ENCODE measurements at places on chromosomes 12 and 14.

GRCh38 chr12:32455607-32456071, 56.3 kb downstream of the FGD4 start:
- peaks cover 40% of the 10 kb centered on the region for H3K4me1 ChIP-seq
- H3K27me3 ChIP-seq: no peaks in the 10 kb centered on the region
- H3K27ac ChIP-seq: no peak overlapping the region
- DNase-seq: peak; percentile 23
- H3K36me3 ChIP-seq: no peaks in the 10 kb centered on the region
- peak overlapping the region; percentile 69 for H3K4me3 ChIP-seq

- DNase-seq: no peak
- no peak overlapping the region for H3K4me3 ChIP-seq
- no peaks in the 10 kb centered on the region for H3K4me1 ChIP-seq
- H3K27ac ChIP-seq: no peak overlapping the region
- H3K36me3 ChIP-seq: no peaks in the 10 kb centered on the region
- H3K27me3 ChIP-seq: no peaks in the 10 kb centered on the region
Observed at GRCh38 chr12:83541446-83541845, 854.7 kb downstream of the TMTC2 start.

DNA sequence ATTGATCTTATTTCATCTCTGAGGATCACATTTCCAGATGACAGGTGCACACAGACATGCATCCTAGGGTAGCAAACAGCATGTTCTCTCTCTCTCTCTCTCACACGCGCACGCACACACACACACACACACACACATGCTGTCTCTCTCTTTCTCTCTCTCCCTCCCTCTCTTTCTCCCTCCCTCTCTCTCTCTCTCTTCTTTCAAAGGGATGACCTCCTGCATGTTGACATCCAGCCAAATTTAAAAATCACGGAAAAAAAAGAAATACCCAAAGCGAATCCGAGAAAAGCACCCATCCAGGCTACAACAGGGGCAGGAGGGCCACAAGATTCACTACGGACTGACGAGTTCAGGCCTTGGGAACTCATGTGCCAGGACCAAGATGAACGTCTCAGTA, 2.3 kb downstream of the KSR2 start:
- peak overlapping the region; percentile 42 for H3K4me3 ChIP-seq
- peaks cover 4% of the 10 kb centered on the region for H3K36me3 ChIP-seq
- H3K27me3 ChIP-seq: peaks cover 85% of the 10 kb centered on the region
- H3K4me1 ChIP-seq: peaks cover 13% of the 10 kb centered on the region

DNA sequence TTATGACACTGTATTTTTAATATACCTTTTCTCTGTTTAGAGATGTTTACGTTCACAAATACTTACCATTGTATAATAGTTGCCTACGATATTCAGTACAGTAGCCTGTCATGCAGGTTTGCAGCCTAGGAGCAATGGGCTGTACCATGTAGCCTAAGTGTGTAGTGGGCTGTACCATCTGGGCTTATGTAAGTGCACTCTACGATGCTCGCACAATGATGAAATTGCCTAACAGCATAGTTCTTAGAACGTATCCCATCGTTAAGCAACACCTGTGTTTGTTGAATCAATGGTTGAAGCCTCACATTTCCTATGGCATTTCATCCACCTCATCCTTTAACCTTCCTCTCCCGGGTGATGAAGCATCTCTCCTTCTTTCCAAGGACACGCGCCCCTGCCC, 12.5 kb upstream of the EML1 start:
- no peak overlapping the region for H3K4me3 ChIP-seq
- no peaks in the 10 kb centered on the region for H3K4me1 ChIP-seq
- H3K27me3 ChIP-seq: peaks cover 13% of the 10 kb centered on the region
- no peak for DNase-seq
- H3K36me3 ChIP-seq: peaks cover 2% of the 10 kb centered on the region

DNA sequence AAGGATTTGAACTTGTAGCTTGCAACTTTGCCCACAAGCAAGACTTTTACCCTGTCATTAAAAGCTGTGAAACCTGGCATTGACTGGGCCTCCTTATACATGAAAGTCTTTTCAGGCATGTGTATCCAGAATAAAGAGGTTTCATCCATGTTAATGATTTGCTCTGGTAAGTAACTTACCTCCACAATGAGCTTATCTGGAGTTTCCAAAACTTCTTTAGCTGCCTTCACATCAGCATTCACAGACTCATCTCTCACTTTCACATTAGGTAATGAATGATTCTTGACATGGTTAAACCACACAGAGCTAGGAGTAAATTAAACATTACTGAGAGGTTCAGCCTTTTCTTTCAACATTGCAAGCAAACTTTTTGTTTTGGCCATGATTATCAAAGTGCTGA, 234.4 kb upstream of the CLEC14A start:
- H3K4me1 ChIP-seq: no peaks in the 10 kb centered on the region
- no peaks in the 10 kb centered on the region for H3K36me3 ChIP-seq
- no peak for DNase-seq

- H3K27me3 ChIP-seq: no peaks in the 10 kb centered on the region
- DNase-seq: no peak
- no peak overlapping the region for H3K4me3 ChIP-seq
- H3K4me1 ChIP-seq: no peaks in the 10 kb centered on the region
- peaks cover 54% of the 10 kb centered on the region for H3K36me3 ChIP-seq
Observed at GRCh38 chr12:68303850-68304249, 28.3 kb downstream of the MDM1 start.

- H3K4me1 ChIP-seq: peaks cover 32% of the 10 kb centered on the region
- DNase-seq: no peak
- peaks cover 11% of the 10 kb centered on the region for H3K36me3 ChIP-seq
- no peak overlapping the region for H3K27ac ChIP-seq
Observed at GRCh38 chr12:27578689-27579372, 54.8 kb downstream of the PPFIBP1 start.

DNA sequence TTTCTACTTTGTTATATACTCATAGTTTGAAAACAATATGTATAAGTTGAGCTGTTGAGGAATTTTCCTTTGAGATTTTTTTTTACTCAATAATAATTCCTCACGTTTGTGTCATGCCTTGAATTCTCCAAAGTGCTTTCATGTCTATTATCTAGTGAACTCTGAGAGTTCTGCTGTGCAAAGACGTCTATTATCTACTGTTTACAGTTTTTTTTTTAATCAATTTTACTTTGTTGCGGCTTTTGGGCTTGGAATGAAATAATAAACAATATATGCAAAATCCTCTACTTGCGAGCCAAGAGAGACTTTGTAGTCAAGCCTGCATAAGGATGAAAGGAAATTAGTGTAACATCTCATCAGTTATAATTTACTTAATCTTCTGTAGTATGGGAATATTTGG, 107.2 kb upstream of the FRMD6 start:
- DNase-seq: no peak
- peaks cover 2% of the 10 kb centered on the region for H3K36me3 ChIP-seq
- no peak overlapping the region for H3K4me3 ChIP-seq
- no peak overlapping the region for H3K27ac ChIP-seq
- H3K27me3 ChIP-seq: no peaks in the 10 kb centered on the region

DNA sequence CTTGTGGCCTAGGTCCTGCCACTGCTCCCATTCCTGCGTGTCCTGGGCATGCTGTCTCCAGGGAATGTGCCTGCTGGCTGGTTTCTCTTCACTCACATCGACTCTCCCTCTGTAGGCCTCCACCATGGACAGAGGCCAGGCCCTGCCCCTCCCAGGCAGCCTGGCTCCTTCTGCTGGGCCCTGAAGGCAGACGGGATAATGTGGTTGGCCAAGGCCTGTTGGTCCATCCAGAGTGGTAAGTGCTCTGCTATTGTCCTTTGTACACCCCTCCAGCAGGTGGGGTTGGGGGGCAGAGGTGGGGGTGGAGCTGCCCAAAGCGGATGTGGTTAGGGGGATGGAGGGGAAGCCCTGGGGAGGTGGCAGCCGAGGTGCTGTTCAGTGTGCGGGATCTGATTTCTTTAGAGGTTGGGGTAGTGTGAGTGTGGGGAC, 9.5 kb upstream of the NR4A1 start:
- DNase-seq: no peak
- H3K4me3 ChIP-seq: no peak overlapping the region
- H3K27me3 ChIP-seq: no peaks in the 10 kb centered on the region
- no peaks in the 10 kb centered on the region for H3K36me3 ChIP-seq
- peaks cover 51% of the 10 kb centered on the region for H3K4me1 ChIP-seq

- no peaks in the 10 kb centered on the region for H3K27me3 ChIP-seq
- no peak for DNase-seq
Observed at GRCh38 chr12:18755341-18755740, 17.4 kb downstream of the CAPZA3 start.

GRCh38 chr12:80015660-80016059, 80.8 kb upstream of the PPP1R12A start:
- no peak overlapping the region for H3K4me3 ChIP-seq
- DNase-seq: no peak
- no peak overlapping the region for H3K27ac ChIP-seq

- H3K4me3 ChIP-seq: no peak overlapping the region
- H3K27me3 ChIP-seq: no peaks in the 10 kb centered on the region
- H3K4me1 ChIP-seq: peaks cover 48% of the 10 kb centered on the region
Observed at GRCh38 chr12:8038659-8039114, 6.2 kb downstream of the FOXJ2 start.

DNA sequence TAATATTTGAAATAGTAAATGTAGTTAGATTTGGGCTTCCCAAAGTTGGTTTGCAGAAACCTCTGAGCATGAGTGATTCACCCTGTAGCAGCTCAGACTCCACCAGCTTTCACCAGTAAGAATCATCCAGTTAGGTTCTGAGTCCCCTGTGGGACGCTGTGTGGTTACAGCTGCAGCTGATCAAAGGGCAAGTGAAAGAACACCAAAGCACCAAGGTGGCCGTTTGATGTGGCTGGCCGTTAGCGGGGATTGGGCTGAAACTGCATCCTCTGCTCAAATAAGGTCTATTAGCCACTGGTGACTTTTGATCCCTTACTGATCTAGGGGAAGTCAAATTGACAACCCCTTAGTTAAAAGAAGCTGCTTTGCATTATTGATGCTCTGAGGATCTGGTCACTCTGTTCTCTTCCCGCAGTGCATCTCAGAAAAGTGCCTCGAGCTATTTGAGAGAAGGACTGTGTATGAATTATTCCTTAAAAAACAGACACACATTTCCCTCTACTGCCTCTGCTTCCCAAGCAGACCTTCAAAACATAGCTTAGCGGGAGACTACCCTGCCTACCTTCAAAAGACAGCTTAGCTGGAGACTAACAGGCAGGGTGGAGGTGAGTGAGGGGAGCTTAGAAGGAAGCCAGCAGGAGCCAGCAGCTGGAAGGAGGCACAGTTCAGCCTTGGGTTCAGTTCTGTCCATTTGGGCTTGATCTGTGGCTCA, 3.7 kb downstream of the ABHD12B start:
- H3K27me3 ChIP-seq: peaks cover 58% of the 10 kb centered on the region
- H3K4me1 ChIP-seq: peaks cover 14% of the 10 kb centered on the region
- no peak for DNase-seq
- H3K27ac ChIP-seq: no peak overlapping the region
- H3K36me3 ChIP-seq: peaks cover 3% of the 10 kb centered on the region
- H3K4me3 ChIP-seq: no peak overlapping the region

GRCh38 chr14:99747582-99748330, 45.5 kb upstream of the EML1 start:
- peaks cover 23% of the 10 kb centered on the region for H3K4me1 ChIP-seq
- no peaks in the 10 kb centered on the region for H3K36me3 ChIP-seq
- DNase-seq: no peak
- no peak overlapping the region for H3K27ac ChIP-seq
- H3K27me3 ChIP-seq: peaks cover 3% of the 10 kb centered on the region

- H3K4me3 ChIP-seq: peak overlapping the region; percentile 34
- H3K4me1 ChIP-seq: peaks cover 25% of the 10 kb centered on the region
- H3K27ac ChIP-seq: no peak overlapping the region
- H3K36me3 ChIP-seq: no peaks in the 10 kb centered on the region
- H3K27me3 ChIP-seq: no peaks in the 10 kb centered on the region
Observed at GRCh38 chr14:23013054-23013748, 3.3 kb upstream of the C14orf93 start.

DNA sequence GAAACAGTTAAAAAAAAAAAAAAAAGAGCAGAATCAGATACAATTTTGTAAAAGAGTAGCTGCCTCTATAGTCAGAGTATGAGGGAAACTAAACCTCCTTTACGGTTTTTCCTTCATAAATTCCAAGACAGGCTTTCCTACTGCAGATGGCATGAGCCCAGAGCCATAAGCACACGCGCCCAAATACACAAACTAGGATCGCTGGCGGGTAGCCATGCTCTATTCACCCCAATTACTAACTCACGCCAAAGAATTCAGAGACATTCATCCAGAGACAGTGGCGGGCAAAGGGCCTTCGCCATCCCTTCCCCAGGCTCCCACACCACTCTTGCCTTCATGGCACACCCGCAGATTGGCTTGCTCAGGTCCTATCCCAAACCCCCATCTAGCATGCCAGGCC, 48.2 kb downstream of the MOK start:
- H3K36me3 ChIP-seq: no peaks in the 10 kb centered on the region
- H3K27ac ChIP-seq: no peak overlapping the region
- DNase-seq: no peak
- no peak overlapping the region for H3K4me3 ChIP-seq
- H3K27me3 ChIP-seq: no peaks in the 10 kb centered on the region

GRCh38 chr12:53493610-53494391, 5.5 kb downstream of the MAP3K12 start:
- no peaks in the 10 kb centered on the region for H3K36me3 ChIP-seq
- peak overlapping the region; percentile 99 for H3K27ac ChIP-seq
- peaks cover 64% of the 10 kb centered on the region for H3K4me1 ChIP-seq

GRCh38 chr12:92070864-92071445, 74.7 kb downstream of the BTG1 start:
- H3K27ac ChIP-seq: no peak overlapping the region
- no peak for DNase-seq
- no peak overlapping the region for H3K4me3 ChIP-seq
- peaks cover 37% of the 10 kb centered on the region for H3K4me1 ChIP-seq
- no peaks in the 10 kb centered on the region for H3K27me3 ChIP-seq

DNA sequence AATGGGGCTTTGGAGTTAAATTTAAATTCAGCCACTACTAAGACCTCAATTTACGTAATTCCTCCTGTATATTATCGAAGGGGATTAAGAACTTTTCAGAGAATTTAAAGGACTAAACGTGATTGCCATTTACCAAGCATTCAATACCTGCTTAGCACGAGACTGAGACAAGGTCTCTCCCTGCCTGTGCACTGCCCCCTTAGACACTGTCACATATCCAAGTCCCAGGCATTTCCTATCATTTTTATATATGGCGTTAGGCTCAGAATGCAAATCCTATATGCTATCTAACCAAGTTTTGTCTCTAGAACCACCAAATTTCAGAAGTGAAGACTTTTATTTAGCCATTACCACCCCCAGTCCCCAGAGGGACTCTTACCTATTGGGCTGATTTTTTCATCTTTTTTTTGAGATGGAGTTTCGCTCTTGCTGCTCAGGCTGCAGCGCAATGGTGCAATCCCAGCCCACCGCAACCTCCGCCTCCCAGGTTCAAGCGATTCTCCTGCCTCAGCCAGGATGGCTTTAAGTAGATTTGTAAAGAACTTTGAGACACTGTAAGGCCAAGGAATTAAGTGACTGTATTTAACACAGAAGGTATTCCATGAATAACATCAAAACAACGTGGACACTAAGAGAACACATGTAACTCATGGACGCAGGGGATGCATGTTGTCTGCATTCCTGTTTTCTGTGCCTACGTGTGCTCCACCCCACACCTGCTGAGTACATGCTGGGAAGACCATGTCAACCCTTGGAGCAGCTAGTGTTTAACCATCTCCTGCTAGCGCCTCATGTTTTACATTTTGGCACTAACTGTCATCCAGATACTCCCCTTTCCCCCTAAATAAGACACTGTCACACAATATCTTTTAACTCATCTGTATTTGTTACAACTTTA, 6.4 kb downstream of the HSP90AA1 start:
- H3K4me3 ChIP-seq: peak overlapping the region; percentile 61
- peaks cover 58% of the 10 kb centered on the region for H3K36me3 ChIP-seq
- no peak overlapping the region for H3K27ac ChIP-seq
- H3K27me3 ChIP-seq: no peaks in the 10 kb centered on the region
